HFFc6 (cell line): ENCODE measurements at places on chromosomes 12 and 14.

- no peak for DNase-seq
Observed at GRCh38 chr12:123595729-123596128, 6.2 kb upstream of the DDX55 start.

GRCh38 chr12:43362910-43363694 is 188.9 kb downstream of the ADAMTS20 start:
- DNase-seq: no peak

- DNase-seq: no peak
Observed at GRCh38 chr14:54829486-54830224, 73.0 kb downstream of the GCH1 start.

DNA sequence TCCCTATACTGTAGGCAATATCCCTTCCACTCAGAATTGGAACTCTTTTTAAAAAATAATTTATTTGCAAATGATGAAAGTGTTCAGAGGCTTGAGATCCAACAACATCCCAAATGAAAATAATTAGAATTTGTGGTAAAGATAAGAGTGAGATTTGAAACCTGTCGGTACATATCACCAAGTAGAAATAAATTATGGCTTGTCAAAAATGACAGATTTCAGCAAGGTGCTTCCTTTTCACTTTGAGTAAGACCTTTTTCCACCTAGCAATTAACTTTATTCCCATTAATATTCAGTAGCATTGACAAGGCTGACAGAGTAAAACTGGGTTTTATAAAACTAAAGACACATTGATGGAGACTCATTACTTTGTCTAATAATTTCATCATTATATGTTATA is 107.7 kb upstream of the PRKD1 start:
- no peak for DNase-seq

- DNase-seq: no peak
Observed at GRCh38 chr14:40656311-40656710, 950.4 kb upstream of the LRFN5 start.
